AG10803 (cell line): ENCODE measurements at places on chromosomes 6 and 20.
A peak's percentile ranks its signal among the peaks of the same experiment; 100 is the strongest.

DNA sequence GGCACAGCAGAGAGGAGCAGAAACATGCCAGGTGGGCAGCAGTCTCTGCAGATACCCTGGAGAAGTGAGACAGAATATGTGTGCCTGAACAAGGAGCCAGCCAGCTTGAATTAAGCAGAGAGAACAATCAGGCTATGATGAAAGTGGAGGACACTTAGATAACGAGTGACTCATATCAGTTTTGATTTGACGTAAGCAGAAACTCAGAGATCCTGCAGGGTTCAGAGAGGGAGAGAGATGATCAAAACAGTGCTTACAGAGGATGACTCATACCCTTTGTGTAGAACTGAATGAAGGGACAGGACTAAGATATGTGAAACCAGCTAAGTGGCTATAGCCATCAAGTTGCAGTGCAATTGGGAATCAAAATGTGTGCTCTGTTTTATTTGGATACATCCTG is 300.7 kb downstream of the TENT5A start:
- DNase-seq, result peak; percentile 76

GRCh38 chr20:62887152-62887859 is 25.7 kb upstream of the TCFL5 start:
- DNase-seq, result peak; percentile 83

DNA sequence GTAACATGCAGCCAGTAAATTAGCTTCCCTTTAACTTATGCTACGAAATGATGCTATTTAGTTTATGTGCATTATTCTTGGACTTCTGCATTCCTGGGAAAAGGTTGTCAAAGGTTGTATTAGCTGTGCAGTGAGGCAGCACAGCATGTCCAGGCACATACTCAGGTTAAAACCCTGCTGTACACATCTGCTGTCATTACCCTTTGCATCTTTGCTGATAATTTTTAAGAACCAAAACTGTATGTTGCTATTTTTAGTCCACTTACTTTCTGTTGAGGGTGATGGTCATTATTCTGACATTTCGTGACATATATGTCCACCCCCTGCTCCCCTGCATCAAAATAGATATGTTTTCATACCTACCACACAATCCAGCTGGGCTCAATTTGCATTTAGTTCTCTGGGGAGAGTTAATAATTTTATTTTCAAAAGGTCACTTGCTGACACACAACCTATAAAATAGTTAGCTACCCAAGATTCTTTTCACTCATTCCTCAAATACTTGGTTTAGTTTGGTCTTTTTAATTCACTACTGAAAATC is 142.5 kb upstream of the SPACA1 start:
- peak; percentile 45 for DNase-seq

- DNase-seq, result no peak
Observed at GRCh38 chr20:48816282-48817205, 11.3 kb downstream of the PREX1 start.

DNA sequence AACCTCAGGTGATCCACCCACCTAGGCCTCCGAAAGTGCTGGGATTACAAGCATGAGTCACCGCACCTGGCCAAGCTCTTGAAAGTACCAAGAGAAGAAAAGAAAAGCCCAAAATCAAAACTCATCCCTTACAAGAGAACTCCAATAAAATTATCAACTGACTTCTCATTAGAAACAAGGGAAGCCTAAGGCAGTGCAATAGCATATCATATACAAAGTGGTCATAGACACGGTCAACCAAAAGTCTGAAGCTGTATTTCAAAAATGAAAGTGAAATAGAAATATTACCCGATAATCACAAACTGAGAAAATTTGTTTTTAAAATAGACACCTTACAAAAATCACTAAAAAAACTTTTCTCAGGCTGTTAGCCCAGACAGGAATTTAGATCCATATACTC is 1321.1 kb upstream of the GJE1 start:
- no peak for DNase-seq

- DNase-seq, result peak; percentile 71
Observed at GRCh38 chr6:45625191-45625664, 247.5 kb upstream of the SUPT3H start.

DNA sequence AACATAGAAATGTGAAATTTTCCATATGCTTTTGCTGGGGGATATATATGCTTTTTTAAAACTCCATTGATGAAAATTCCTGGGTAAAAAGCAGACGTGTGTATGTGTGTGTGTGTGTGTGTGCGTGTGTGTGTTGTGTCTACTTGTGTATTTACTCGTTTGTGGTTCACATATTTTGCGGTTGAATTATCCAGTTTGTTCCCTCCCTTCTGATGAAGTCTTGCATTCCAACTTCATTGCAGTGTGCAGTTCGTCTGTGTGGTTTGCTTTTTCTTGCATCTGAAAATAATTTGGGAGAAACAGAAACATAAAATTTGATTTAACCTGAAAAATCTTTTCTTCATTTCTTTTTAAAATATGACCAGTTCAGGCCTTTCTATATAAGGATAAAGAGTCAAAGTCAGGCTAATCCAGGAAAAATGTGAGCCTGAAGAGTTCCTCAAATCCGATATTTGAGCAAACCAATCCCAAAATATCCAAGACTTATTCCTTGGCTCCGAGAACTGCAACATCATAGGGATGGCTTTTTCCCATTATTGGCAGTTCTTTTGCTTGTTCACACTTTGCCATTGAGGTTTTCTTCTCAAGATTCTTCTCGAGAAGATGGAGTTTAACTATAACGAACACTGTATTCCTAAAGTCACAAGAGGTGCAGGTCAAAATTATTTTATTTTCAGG is 202.2 kb upstream of the CCN2 start:
- peak; percentile 100 for DNase-seq

- peak; percentile 59 for DNase-seq
Observed at GRCh38 chr6:11213422-11214021, 18.9 kb downstream of the NEDD9 start.

- DNase-seq, result no peak
Observed at GRCh38 chr6:6790393-6790792, 201.9 kb downstream of the LY86 start.

- DNase-seq, result no peak
Observed at GRCh38 chr6:5438922-5439584, 177.7 kb downstream of the FARS2 start.

DNA sequence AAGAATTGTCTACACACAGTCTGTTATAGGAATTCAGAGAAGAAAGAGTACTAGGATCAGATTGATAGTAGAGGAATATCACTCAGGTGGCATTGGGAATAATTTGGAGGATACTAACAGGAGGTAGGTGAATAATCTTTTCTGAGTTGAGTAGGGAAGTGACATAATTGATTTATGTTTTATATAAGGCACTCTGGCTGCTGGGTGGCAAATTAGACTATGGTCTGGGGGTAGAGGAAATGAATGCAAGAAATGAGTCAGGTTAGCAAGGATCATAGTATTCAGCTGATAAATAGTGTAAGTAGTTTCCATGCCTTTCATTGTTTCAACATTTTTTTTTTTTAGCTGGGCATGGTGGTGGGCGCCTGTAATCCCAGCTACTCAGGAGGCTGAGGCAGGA is 113.3 kb downstream of the CDKAL1 start:
- DNase-seq, result no peak

GRCh38 chr6:167892835-167893815 is 66.4 kb downstream of the AFDN start:
- peak; percentile 20 for DNase-seq
